ENCODE measurements at places on chromosomes 3 and 15.
A peak's percentile ranks its signal among the peaks of the same experiment; 100 is the strongest.

GRCh38 chr3:28752290-28752689 lies 403.7 kb upstream of the AZI2 start:
- no peak for DNase-seq

DNA sequence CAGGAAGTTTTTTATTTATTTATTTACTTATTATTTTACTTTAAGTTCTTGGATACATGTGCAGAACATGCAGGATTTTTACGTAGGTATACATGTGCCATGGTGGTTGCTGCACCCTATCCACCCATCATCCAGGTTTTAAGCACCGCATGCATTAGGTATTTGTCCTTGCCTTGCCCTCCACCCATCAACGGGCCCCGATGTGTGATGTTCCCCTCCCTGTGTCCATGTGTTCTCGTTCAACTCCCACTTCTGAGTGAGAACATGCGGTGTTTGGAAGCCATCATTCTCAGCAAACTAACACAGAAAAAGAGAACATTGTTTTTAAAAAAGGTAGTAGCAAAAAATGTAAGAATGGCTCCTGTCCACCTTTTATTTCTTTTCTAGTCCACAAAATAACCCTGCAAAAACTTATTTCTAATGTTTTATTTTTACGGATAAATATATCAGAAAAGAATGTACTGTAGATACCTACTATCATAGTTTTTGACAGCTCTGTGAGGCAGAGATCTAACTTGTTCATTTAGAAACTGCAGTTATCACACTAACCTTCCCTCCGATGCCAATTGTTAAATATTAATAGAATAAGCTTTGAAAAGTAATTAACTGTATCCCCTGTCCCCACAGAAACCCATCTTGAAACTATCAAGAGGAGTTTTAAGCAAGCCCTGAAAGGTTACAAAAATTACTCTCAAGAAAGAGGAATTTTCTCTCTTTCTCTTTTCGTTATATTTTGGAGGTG lies 189.2 kb downstream of the LPP start:
- DNase-seq: no peak

DNA sequence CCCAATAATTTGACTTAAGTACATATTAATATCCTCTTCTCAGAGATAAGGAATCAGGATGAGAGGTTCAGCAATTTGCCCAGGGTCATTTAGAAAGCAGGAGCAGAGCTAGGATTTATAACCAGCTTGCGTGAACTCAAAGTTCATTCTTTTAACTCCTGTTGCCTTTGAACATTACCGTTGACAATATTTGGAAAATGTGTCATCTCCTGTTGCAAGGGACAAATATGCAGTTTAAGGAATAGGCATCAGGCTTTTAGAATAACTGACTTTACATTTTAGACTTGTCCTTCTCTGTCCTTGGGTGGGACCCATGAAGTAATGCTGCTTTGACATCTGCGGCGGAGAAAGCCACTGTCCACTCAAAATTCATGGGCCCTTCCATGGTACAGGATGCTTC lies 252.2 kb upstream of the RGMA start:
- no peak for DNase-seq

DNA sequence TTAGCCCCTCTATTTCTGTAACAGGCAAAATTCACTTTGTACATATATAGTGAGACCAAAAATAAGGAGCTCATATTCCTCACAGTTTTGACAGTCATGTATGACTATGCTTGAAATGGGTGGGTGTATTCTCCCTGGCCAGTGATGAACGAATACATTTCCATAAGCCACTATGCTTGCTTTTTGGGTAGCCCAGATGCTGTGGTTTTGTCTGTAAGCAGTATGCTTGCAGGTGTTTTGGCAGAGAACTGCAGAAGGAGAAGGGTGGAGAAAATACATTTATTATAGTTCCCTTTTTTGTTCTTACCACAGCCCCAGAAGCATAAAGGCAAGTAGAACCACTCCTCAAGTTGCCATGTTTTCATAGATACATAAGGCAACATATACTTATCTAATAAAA lies 131.2 kb downstream of the RBMS3 start:
- DNase-seq: no peak

GRCh38 chr3:77606372-77606771 lies 566.5 kb downstream of the ROBO2 start:
- DNase-seq: no peak

GRCh38 chr3:38805765-38806386 lies 10.1 kb downstream of the SCN10A start:
- DNase-seq: no peak

DNA sequence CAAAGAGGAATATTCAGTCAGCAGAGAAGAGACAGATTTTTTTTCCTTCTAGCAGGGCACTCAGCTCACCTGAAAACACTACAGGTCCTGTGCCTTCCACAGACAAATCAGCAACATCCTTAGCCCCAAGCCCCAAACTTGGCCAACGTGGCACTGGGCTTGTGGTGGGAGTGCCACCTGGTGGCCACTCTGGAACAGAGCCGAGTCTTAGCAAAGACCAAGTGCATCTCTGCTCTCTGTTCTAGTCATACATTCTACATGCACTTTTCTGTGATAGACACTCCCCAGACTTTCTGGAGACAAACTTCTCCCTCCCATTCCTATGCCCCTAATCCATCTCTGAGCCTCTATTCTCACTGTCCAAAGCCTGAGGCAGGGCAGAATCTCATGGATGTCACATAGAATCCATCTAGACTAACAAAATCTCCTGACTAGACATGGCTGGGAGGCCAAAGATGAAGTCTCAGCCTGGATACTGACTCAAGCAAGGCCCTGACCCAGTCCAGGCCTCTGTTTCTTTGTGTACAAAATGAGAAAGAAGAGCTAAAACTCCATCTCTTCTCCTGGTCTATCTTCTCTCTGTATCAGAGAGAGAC lies 5.1 kb upstream of the SEMA7A start:
- DNase-seq: peak; percentile 68

GRCh38 chr3:111947231-111947630 lies 31.6 kb upstream of the ABHD10 start:
- no peak for DNase-seq

DNA sequence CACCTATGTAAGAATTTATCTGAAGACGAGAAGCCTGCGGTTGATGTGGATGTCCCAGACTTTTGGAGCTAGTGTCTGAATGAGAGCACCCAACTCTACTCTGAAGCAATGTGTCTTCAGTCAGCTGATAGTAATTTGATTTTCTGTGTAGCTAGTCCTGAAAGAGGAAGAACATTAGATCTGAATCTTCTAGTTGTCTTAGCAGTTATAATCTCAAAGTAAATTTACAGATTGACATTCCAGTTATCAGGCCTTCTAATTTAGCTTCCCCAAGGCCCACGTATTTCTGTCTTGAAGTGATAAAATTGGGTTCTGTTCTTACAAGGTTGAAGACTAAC lies 1.5 kb downstream of the TCAIM start:
- no peak for DNase-seq

DNA sequence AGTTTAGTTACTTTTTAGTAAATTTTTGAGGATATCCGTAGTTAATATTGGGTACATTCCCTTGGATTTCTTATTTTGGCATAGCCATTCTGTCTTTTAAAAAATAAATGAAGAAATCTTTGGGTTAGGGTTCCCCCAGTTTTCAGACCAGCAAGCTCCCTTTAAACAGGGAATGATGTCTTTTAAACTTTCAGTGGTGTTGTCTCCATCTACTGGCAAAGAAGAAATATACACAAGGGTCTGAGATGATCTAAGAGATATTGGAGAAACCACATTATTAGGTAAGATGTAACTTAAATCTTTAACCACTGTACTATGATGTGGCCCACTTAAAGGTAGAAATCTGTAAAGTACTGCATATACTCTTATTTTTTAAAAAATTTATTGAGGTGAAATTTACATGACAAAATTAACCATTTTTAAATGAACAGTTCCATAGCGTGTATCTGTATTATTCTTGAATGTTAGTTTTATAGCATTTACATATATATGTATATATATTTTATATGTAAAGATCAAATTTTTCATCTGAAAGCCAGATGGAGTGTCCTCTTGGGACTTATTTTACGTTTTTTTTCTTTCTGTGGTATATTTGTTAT lies 35.1 kb upstream of the EIF3J start:
- DNase-seq: no peak

- DNase-seq: no peak
These were observed 42.3 kb upstream of the RAB6B start for GRCh38 chr3:133937756-133938601.

GRCh38 chr3:157857440-157857839 lies 248.8 kb downstream of the SHOX2 start:
- no peak for DNase-seq

DNA sequence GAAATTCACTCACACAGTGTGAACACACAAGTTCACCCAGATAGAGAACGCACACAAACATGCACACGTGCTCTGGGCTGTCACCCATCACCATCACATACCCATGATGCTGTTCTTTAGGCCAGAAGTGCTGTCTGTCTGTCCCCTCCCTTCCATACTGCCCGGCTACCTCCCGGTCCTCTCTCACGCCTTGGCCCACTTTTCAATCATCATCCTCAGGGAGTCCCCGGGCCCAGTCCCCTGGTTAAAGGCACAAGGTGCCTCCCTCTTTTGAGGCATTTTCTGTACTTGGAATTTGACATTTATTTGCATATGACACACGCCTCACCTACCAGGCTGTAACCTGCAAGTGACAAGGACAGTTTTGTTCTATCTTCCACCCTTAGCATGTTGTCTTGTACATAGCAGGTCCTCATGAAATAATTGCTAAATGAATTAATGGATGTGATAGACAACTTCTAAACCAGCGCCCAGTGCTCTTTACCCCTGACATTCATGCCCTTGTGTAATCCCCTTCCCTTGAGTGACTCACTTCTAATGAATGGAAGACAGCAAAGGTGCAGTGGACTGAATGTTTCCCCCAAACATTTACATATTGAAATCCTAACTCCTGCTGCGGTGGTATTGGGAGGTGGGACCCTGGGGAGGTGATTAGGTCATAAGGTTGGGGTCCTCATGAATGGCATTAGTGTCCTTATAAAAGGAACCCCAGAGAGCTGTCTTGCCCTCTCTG lies 73.9 kb upstream of the ADPGK start:
- no peak for DNase-seq

DNA sequence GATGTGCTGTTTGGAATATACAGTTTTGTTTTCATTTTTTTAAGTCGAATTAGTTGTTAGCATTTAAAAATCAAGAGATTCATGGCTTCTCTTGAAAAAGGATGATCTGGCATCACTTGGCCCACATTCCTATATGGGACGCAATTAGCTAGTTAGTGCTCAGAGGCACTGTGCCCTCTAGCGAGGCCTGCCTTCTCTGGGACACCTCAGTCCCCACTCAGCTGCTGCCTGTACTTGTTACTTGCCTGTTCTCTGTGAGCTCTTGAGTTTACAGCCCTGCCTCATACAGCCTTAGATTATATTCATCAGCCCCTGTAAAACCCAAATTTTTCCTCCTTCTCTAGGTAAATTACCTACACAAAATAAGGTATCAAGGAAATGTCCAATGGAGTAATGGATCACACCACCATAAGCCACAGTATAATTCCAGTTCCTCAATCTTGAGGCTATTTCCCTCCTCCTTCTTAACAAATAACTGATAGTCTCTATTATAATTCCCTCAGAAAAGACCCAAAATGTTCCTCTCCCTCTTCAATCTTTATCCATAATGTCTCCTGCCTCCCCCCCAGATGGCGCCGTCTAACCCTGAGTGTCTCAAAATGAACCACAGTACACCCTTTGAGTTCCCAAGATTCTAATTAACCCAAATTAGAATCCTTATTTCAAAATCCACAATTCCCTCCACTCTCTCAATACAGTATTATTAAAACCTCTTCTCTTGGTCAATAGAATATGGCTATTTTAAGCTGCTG lies 2.7 kb downstream of the ZMAT3 start:
- no peak for DNase-seq

DNA sequence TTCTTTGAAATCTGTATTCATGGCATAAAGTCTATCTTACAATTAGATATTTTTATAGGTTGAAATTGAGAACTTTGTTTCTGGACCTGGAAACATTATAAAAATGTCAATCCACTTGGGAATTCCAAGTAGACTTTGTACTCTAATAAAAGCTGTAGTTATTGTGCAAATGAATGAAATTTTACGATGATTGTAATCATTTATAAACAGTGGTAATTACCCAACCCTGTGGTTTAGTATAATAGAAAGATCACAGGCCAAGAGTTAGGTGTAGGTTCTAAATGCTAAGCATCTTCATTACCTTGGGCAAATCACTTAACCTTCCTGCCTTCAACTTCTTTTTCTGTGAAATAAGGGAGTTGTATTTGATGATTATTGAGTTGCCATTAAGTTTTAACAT lies 13.2 kb upstream of the SLC7A14 start:
- DNase-seq: no peak

GRCh38 chr3:44198284-44199269 lies 43.1 kb upstream of the TOPAZ1 start:
- peak; percentile 20 for DNase-seq

- no peak for DNase-seq
These were observed 28.4 kb downstream of the RBM6 start for GRCh38 chr3:49968346-49968745.

DNA sequence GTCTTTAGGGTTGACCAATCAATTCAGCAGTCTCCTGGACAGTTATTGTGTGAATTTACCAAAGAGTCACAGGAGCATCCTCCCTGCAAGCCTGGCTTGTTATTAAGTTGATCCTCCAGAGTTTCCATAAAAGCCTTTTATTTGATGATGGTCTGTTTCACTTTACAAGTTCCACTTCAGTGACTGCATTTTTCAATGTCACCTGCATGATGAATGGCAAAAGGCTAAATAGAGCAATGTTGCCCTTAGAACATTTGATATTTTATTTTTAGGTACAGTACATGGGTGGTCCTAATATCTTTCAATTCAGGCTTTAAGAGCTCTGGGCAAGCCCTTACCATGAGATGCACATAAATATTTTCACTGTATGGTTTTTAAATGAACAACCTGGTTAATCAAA lies 22.6 kb downstream of the GUCA1C start:
- no peak for DNase-seq

DNA sequence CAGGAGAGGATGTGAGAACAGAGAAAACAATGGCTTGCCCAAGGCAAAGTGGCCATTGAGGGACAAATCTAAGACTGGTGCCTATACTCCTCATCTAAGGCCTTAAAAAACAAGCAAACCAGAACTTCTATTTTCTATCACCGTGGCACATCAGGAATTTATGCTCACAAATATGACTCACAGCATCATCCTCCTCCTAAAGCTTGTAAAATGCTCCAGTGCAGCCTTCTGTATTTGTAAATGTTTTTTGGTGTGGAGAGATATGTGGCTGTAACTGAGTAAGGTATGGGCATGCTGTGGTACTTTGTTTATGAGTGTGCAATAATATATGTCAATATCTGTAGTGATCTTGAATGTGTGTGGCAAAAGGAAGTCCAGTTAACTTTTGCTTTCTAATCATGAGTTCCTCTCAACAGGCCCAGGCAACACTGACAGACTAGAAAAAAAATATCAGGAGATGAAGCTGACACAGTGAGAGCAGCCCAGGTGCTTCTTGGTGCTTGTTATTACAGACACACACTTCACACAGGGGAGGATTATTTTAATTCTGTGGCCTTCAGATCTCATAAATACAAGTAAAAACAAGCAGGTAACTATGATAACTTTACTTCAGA lies 60.3 kb downstream of the CTNNB1 start:
- DNase-seq: no peak

DNA sequence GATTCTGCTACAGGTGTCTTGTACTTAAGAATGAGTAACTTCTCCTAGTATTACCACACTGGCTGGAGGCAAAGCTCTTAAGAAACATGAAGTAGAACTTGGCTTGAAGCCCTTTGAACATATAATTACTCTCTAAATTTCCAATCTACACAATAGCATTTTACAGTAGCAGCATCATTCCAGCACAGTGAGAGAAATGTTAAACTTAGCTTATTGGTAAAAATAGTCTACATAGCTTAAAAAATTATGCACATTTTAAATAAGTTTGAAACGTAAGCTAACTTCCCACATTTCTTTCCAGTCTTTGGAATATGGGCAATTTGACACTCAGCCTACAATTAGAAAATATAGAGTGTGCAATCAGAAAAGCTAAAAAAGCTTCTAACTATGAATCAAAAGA lies 32.8 kb upstream of the TOP2B start:
- no peak for DNase-seq
